NCI-H2227 treated with DMSO at 0.1 percent for 48 hours (cell line): ENCODE measurements at places on chromosomes 4 and X.

GRCh38 chr4:151100531-151100930 is 1.1 kb downstream of the RPS3A start:
- no peak for DNase-seq

GRCh38 chrX:50913520-50913919 is 3.0 kb downstream of the BMP15 start:
- no peak for DNase-seq

- DNase-seq: no peak
Observed at GRCh38 chrX:82813671-82814078, 694.4 kb upstream of the POU3F4 start.

- no peak for DNase-seq
Observed at GRCh38 chrX:101383679-101384205, 2.2 kb downstream of the BTK start.

GRCh38 chr4:57318703-57319102 is 208.5 kb upstream of the IGFBP7 start:
- no peak for DNase-seq

- no peak for DNase-seq
Observed at GRCh38 chr4:71004281-71004851, 10.9 kb downstream of the DCK start.

- DNase-seq: peak; percentile 4
Observed at GRCh38 chr4:118099106-118099505, 64.8 kb downstream of the NDST3 start.

GRCh38 chr4:102447413-102447812 is 53.7 kb upstream of the NFKB1 start:
- DNase-seq: no peak

DNA sequence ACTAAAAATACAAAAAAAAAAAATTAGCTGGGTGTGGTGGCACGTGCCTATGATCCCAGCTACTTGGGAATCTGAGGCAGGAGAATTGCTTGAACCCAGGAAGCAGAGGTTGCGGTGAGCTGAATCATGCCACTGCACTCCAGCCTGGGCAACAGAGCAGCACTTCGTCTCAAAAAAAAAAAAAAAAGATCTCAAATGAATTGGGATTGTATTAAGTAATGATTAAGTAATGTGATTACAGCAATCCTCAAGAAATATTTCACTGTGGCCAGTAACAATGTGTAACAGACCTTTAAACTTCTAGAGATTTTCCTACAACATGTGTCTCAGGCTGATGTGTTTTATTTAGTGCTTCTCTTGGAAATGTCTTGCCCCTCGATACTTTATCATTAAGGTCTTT is 46.8 kb downstream of the PKD2 start:
- no peak for DNase-seq

- no peak for DNase-seq
Observed at GRCh38 chr4:1511441-1512041, 105.3 kb upstream of the NKX1-1 start.

DNA sequence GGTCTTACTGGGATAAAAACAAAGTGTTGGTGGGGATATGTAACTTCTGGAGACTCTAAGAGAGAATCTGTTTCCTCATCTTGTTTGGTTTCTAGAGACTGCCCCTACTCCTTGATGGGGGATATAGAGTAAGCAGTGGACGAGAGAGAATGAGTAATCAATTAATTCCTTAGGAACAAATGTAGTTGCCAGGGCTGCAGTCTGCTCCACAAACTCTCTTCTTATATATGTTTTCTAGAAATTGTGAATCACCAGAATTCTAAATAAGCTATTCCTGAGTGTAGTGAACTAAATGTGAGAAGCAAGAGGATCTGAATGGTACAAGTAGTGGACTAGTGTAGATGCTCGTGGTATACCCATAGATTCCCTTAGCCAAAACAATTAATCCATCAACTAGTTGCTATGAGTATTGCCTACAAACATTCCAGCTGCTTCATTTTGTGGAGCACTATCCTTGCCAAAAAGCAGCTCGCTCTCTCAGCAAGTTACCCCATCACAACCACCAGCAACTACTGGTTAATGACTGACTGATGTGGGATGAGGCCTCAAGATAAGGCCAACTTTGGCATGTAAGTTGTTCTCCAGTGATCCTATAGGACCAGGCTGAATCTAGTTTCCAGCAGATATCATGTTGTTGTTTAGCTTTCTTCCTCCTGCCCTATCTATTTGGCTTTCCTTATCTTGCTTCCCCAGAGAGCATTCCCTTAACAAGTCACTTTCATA is 273.0 kb downstream of the SLC7A11 start:
- DNase-seq: no peak

GRCh38 chrX:41863343-41864203 is 59.8 kb downstream of the CASK start:
- DNase-seq: no peak

DNA sequence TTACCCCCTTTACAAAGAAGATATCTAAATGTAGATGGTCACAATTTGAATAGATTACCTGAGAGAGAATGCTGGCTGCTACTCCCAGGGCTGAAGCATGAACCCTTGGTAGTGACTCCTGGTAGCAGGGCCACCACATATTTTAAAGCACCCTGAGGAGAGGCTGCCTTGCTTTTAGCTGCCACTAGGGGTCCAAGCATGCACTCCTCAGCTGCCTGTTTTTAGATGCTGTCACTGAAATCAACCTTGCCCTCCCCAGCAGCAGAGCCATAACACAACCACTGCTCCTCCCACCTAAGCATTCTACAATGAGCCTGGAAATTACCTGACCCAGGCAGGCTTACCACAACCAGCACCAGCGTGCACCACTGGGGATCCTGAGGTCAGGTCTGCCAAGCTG is 850.9 kb downstream of the FAM133A start:
- DNase-seq: no peak

GRCh38 chr4:2364654-2365053 is 53.8 kb downstream of the ZFYVE28 start:
- no peak for DNase-seq

DNA sequence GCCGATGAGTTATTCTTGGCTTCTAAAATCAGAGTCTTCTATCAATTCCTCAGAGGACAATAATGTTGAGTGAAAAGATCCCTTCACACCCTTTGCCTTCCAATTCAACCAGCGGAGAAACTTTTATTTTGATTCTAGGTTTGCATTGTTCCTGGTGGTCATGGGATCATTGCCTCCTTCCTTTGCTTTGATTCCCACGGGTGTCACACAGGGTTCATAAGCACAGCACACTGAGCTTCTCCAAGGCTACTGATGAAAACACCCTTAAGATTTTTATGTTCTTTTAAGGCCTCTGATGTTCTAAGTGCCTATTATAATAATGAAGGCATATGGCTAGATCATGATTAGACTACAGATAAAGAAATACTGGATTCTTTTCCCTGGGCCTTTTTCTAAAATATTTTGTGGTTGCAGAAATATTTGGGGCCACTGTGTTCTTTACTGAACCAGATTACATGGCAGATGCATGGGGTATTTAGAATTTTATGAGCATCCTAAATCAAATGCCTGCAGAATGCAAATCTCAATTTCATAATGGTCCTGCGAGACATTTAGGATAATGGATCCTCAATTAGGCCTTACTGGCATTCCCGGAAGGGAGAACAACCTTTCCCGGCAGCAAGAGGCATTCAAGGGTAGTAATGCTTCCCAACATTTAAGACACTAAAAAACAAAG is 43.9 kb upstream of the FGFBP2 start:
- DNase-seq: no peak

DNA sequence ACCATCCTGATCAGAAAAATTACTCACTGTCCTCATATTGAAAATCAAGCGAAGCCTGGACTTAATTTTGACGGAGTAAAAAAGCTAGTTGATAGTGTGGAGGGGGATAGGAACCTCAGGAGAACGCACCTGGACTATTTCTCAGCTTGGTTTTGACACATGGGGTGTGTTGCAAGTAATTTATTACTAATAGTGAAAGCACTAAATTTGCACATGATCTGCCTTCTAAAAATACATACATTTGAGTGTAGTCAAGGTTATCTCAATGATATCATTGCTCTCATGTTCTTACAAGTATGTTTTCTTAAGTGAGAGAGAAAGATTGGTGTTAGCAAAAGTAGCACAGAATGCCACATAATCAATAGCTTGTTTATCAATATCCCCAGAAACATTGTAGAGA is 29.5 kb downstream of the LRIT3 start:
- DNase-seq: no peak

DNA sequence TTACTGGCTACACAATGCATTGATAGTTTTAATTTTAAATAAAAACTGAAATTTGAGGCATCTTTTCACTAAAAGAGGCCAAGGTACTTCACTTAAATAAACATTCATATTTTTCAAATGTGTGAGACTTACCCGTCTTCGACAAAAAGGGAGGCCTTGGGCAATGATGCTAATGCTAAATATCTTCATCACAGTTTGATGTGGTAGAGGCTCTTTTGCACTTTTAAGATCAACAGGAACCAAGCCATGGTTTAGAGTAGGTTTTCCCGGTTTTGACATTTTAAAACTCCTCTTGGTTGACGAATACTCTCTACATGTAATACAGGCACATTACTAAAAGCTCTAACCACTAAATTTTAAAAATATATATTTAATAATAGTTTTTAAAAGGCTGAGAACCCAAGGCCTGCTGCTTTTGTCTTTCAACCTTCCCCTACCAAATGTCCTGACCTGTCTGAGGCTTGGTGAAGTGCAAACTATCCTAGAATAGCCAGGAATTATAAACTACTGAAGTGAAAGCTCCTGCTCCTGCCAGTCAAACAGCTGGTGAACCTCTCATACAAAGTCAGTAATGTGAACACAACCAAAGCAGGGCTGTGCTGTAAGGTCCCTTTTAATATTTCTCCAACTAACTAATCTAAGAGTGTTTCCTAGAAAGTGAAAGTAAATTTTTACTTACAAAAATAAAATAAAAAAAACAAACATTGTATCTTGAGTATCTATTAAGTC is 153.7 kb downstream of the FBXW7 start:
- DNase-seq: no peak

- no peak for DNase-seq
Observed at GRCh38 chr4:128457726-128458125, 170.1 kb upstream of the PGRMC2 start.

- DNase-seq: no peak
Observed at GRCh38 chrX:70998411-70999027, 67.6 kb upstream of the SLC7A3 start.

GRCh38 chrX:16882169-16882568 is 12.0 kb upstream of the RBBP7 start:
- no peak for DNase-seq

DNA sequence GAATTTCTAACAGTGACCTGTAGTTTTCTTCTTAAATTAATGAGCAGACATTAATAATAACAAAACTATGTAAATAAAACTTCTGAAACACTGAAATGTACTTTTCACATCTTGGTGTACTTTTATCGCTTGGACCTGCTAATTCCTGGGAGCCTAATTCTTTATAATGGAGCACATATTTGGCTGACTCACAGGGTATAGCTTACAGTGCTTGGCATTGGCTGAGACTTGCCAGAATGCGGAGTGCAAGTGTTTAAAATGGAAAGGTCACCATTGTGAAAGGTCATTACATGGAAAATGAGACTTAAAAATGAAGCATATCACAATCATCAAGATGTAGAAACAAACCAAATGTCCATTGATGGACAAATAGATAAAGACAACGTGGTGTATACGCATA is 137.3 kb upstream of the PDLIM3 start:
- no peak for DNase-seq

DNA sequence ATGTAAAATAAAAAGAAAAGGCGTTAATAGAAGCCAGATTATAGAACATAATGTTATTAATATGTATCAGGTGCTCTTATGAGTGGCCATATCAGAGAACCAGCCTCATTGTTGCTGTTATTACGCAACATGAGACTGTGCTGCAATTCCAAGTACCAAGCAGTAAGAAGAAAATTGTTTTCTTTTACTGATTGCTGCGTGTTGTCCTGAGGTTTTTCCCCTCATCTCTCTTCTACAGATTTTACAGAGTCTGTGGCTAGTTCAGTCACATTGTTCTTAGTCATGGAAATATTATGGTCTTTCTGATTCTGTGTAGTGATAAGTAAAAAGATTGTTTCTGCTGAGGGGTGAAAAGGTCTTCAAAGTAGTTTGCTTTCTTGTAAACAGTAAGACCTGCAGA is 55.9 kb downstream of the NPNT start:
- no peak for DNase-seq

DNA sequence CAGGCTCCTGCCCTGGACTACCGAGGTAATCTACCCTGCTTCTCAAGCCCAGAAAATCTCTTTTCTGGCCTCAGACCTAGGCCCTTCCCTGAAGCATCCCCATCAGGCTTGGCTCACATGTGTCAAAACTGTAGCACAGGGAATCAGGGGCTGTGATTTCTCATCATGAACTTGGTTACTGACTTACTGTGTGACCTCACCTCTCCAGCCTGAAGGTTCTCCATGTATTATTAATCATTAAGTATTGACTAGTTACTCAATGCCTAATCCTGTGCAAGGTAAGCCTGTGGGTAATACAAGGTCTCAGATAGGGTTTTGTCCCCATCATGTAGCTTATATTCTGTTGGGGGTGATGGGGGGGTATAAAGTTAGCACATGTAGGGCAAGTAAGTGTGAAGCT is 6.8 kb downstream of the SRPX2 start:
- no peak for DNase-seq

DNA sequence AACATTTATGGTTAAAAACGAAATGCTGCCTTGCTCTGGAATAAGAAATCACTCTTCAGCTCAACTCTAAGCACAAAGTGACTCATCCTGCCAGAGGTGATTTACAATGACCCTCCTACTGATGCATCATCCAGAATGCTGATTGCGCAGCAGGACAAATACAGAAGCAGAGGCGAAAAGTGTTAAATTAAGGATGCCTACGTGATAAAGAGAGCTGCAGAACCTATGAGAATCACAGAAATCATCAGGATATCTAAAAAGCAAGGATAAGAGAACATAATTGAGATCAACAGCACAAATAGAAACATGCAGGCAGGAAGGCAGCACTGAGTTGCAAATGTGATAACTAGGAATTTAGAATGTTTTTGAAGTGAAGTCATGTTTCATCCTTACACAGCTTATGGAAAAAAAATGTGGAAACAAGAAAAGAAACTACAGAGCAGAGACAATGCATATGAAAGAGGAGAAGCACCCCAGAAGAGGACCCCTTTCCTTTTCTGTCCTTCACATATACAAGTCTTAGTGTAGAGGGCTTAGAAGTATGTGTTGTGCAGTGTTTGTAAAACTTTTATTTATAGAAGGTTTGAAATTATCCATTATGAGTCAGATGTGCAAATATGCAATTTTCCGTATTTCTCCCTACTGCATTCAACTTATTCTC is 188.4 kb downstream of the SLC7A11 start:
- peak; percentile 52 for DNase-seq

- DNase-seq: no peak
Observed at GRCh38 chr4:52372747-52373146, 286.4 kb downstream of the USP46 start.
